ENCODE measurements at places on chromosomes 16 and 17. TPM values are rescaled to one million over a fixed set of nuclear protein-coding genes. Genes with fewer than 3 reads are reported as not detected.

NLRC3 gene
- 5.4 TPM for total RNA-seq

TIMP2 gene
- 32.2 TPM for total RNA-seq

LITAFD gene
- not detected for total RNA-seq

- no peak for DNase-seq
These were observed 1.3 kb downstream of the SBK1 start for GRCh38 chr16:28293601-28293960.

DNA sequence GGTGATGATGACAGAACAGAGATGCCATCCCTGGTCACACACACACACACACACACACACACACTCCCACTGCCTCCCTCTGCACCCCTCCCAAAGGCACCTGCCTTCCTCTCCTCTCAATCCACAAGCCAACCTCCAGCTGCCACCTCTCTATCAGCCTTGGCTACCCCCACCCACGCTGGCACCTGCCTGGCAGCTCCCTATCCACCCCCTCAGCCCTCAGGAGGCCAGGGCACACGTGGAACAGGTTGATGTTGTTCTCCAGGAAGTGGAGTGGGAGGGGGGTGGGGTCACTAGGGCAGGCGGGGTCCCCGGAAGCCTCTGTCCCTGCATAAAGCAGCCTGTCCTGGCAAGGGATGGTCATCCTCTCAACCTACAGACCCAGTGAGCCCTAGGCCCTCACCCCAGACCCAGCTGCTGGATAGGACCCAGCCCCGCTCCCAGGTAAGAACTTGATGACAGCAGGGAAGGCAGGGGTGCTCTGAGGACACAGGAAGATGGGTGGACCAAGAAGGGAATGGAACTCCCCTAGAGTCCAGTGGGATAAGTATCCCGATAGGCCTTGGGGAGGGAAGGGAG, at the start of gene GSDMA:
Gene GSDMA (plus strand): TSS at position 363 of the 579 bp plus-strand sequence. CDS start 2,684 bp downstream, outside the sequence.
- DNase-seq: no peak

DNA sequence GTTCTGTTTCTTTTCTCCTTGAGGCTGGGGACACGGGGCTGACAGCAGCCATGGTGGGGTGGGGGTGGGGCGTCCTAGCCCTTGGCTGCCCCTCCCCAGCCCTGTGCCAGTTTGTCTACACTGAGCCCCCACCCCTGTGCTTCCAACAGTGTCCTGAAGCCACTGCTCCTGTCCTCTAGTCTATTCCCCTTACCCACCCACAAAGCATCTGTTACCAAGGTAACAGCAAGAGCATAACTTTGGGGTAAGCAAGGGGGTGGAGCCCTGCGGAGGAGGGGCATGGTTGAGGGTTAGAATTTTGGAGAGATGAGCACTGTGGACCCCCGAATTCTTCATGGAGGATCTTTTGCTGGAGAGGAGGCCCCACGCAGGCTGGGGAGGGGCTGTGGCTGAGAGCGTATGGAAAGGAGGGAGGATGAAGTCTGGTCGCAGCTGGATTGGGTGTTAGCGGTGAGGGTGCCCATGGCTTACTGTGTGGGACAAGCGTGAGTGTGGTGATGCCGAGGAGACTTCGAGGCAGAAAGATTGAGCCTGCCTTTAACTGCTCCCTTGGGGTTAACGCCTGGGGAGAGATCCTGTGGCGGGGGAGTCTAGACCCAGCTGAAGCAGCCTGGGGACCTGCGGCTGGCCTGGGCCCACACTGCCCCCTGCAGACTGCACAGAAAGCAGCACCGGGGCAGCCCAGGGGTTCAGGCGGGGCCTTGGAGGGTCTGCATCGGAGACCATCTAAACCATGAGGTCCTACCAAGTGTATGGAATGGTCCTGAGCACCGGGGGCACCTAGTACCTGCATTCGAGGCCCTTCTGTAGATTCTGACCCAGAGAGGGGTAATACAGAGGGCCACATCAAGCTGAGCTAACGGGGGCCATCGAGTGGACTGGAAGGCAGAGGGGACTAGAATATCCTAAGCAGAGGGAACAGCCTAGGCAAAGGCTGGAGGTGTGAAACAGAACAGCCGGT, 6.1 kb upstream of the STAC2 start:
- peak; percentile 50 for DNase-seq

- DNase-seq: no peak
These were observed 3.8 kb downstream of the TTYH2 start for GRCh38 chr17:74217037-74217730.

GRCh38 chr17:21166595-21167210, 39.9 kb downstream of the DHRS7B start:
- no peak for DNase-seq

GRCh38 chr17:63631626-63632025, 9.4 kb downstream of the MAP3K3 start:
- DNase-seq: no peak

All from transverse colon (tissue), 4 donors.